ENCODE measurements at places on chromosomes 6 and 20.

- no peak overlapping the region for H3K27ac ChIP-seq
- DNase-seq, result no peak
- H3K36me3 ChIP-seq, result no peaks in the 10 kb centered on the region
- H3K4me1 ChIP-seq, result no peaks in the 10 kb centered on the region
- H3K4me3 ChIP-seq, result no peak overlapping the region
- H3K27me3 ChIP-seq, result no peaks in the 10 kb centered on the region
Measured at GRCh38 chr20:13265941-13266340, 44.9 kb downstream of the ISM1 start.

GRCh38 chr20:20412750-20413149, 44.8 kb downstream of the INSM1 start:
- DNase-seq, result no peak
- H3K4me3 ChIP-seq, result no peak overlapping the region
- H3K27ac ChIP-seq, result no peak overlapping the region

GRCh38 chr20:38050686-38051085, 17.1 kb downstream of the RPRD1B start:
- H3K4me3 ChIP-seq, result no peak overlapping the region
- H3K27me3 ChIP-seq, result no peaks in the 10 kb centered on the region
- DNase-seq, result no peak
- peaks cover 25% of the 10 kb centered on the region for H3K4me1 ChIP-seq

DNA sequence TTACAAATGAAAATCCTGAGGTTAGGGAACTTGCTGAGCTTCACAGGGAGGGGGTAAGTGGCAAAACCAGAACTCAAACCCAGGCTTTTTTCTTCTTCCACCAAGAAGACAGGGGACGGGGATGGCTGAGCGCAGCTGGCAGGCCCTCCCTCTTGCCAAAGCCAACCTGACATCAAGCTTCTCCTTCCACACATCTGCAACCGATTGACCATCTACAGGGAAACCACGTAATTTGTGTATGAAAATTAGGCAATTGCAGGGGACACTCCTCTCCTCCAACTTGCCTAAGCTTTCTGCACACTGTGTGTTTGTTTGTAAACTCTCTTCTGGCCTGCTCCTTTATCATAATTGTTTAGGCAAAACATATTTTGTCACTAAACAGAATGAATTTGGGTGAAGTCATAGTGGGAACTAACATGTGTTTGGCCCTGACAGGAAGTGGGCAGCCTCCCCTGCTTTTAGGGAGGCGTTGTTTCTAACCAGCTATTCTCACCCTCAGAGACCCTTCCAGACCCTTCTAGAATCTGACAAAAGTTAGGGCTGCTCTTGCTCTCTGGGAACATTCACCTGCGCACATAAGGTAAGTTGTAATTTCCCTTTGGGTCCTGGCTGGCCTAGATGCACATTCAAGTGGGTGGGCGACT, 18.9 kb downstream of the ZNF831 start:
- no peak overlapping the region for H3K27ac ChIP-seq
- DNase-seq, result peak; percentile 64
- no peak overlapping the region for H3K4me3 ChIP-seq
- H3K36me3 ChIP-seq, result no peaks in the 10 kb centered on the region

- no peak overlapping the region for H3K27ac ChIP-seq
- H3K4me3 ChIP-seq, result no peak overlapping the region
- no peaks in the 10 kb centered on the region for H3K4me1 ChIP-seq
Measured at GRCh38 chr6:7292596-7293255, 20.3 kb downstream of the SSR1 start.

DNA sequence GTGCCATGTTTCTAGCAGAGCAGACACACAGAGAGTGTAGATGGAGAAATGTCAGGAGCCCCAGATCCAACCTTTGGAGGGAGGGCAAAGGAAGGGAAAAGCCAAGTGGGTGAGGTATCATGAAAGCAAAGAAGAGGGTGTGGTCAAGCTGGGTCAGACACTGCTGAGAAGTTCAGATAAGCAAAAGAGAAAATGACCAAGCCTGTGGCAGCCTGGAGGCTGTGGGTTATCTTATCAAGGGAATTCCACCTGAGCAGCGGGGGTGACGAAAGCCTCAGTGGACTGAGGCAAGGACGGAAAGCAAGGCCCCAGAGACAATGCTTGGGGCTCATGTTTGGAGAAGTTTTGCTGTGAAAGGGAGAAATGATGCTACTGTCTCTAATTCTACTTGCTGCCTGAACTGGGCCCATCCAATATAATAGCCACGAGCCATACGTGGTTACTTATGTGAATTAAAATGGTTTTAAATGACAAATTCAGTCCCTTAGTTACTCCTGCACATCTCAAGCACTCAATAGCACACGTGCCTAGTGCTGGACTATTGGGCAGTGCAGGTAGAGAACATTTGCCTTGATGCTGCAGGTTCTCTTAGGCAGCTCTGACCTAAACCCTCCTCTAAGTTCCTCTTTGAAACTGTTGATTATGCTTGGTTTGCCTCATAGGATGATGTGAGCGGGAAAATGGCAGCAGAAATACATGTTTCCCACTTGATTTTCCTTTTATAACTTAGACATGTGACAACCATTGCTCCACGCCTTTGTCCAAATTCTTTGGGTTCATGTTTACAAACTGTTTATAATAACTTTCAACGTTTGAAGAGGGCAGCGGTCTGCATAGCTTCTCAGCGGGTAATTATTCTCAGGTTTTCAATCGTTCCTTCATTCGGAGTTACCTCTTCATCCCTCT, 63.7 kb downstream of the SLC22A23 start:
- H3K4me3 ChIP-seq, result no peak overlapping the region
- DNase-seq, result no peak
- H3K36me3 ChIP-seq, result no peaks in the 10 kb centered on the region
- no peak overlapping the region for H3K27ac ChIP-seq
- H3K27me3 ChIP-seq, result no peaks in the 10 kb centered on the region

- no peak for DNase-seq
- no peak overlapping the region for H3K4me3 ChIP-seq
- H3K27me3 ChIP-seq, result no peaks in the 10 kb centered on the region
- peaks cover 8% of the 10 kb centered on the region for H3K4me1 ChIP-seq
Measured at GRCh38 chr6:21003780-21004541, 469.7 kb downstream of the CDKAL1 start.

DNA sequence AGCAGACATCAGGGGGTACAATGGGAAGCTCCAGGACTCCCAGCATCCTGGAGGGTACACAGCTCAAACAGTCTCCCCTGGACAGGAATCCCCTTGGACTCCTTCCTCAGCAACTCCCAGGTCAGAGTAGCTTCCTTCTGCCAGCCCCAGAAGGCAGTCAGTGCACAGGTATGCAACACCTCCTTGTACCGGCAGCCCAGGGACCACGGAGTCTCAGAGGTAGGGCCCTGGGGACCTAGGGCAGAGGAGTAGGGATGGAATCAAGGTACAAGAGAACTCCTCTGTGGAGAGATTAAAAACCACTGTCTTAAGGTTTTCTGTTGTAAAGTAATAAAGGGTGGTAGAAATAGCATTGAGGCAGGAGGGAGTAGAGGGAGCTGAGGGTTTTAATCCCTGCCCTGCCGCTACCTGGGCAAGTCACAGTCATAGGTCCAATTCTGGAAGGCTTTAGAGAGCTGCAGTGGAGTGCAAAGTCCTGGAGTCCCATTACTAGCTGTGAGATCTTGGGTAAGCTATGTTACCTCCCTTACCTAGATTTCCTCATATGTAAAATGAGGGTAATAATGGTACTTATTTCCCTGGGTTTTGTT, 7.5 kb downstream of the TP53TG5 start:
- peaks cover 39% of the 10 kb centered on the region for H3K4me1 ChIP-seq
- no peaks in the 10 kb centered on the region for H3K27me3 ChIP-seq
- DNase-seq, result no peak
- no peak overlapping the region for H3K4me3 ChIP-seq
- H3K27ac ChIP-seq, result no peak overlapping the region

- no peaks in the 10 kb centered on the region for H3K4me1 ChIP-seq
- H3K4me3 ChIP-seq, result no peak overlapping the region
- H3K27ac ChIP-seq, result no peak overlapping the region
- no peaks in the 10 kb centered on the region for H3K36me3 ChIP-seq
- no peaks in the 10 kb centered on the region for H3K27me3 ChIP-seq
- no peak for DNase-seq
Measured at GRCh38 chr6:150228072-150228733, 85.4 kb downstream of the PPP1R14C start.

- peaks cover 91% of the 10 kb centered on the region for H3K4me1 ChIP-seq
- DNase-seq, result no peak
- H3K27me3 ChIP-seq, result no peaks in the 10 kb centered on the region
- no peak overlapping the region for H3K27ac ChIP-seq
- H3K36me3 ChIP-seq, result peaks cover 7% of the 10 kb centered on the region
- H3K4me3 ChIP-seq, result no peak overlapping the region
Measured at GRCh38 chr6:111846066-111846465, 27.2 kb downstream of the FYN start.

DNA sequence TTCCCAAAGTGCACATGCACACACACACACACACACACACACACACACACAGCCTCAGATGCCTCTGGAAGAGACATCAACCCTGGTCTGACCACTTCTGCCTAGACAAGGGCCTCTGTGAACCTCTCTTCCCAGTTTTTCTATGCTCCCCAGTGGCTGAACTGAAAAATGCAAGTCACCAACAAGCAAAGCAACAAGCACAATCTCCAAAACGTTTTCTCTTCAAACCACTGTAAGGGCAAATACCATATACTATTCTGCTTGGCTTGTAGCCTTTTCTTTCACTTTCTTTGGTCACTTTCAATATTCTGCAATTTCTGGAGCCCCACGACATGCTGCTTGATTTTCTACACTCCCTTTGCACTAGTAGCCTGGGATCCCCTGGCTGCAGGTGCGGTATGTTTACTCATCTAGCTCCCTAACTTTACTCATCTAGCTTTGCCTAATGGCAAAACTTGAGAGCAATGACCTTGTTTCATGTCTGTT, 121.4 kb upstream of the DST start:
- H3K27me3 ChIP-seq, result no peaks in the 10 kb centered on the region
- H3K36me3 ChIP-seq, result no peaks in the 10 kb centered on the region
- no peak overlapping the region for H3K4me3 ChIP-seq
- peaks cover 33% of the 10 kb centered on the region for H3K4me1 ChIP-seq

GRCh38 chr20:62043131-62043914, 22.4 kb downstream of the TAF4 start:
- DNase-seq, result peak; percentile 89
- H3K36me3 ChIP-seq, result peaks cover 4% of the 10 kb centered on the region
- no peaks in the 10 kb centered on the region for H3K27me3 ChIP-seq

DNA sequence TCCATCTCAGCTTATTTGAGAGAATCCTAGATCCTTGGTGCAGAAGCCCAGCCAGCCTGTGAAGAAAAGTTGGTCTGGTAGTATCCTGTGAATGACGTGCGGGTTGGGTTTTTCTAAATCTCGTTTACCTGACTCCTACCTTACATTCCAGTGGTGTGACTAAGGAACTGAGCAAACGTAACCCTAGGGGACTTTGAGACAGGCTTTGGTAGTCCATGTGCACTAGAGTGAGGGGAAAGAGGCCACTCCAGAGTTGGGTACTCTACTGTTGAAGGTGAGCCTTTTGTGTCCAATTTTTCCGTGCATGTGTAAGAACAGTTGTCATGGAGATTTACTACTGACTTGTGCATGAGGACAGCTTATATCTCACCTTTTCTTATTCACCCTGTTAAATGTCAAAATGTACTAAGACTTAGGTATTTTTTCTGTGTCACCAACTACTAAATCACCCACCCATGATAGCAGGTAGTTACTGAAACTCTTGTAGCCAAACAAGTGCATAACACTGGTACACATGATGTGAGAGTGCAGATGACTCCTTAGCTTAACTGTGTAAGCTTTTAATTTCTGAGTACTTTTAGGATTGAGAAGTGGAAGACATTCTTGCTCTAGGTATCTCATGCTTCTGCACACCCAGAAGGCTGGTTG, 26.3 kb upstream of the PLCG1 start:
- peaks cover 92% of the 10 kb centered on the region for H3K36me3 ChIP-seq
- no peak for DNase-seq
- H3K4me3 ChIP-seq, result no peak overlapping the region
- H3K27ac ChIP-seq, result no peak overlapping the region
- H3K27me3 ChIP-seq, result no peaks in the 10 kb centered on the region

- no peaks in the 10 kb centered on the region for H3K4me1 ChIP-seq
- H3K27ac ChIP-seq, result no peak overlapping the region
- no peak overlapping the region for H3K4me3 ChIP-seq
Measured at GRCh38 chr6:77986380-77987034, 333.7 kb downstream of the MEI4 start.

DNA sequence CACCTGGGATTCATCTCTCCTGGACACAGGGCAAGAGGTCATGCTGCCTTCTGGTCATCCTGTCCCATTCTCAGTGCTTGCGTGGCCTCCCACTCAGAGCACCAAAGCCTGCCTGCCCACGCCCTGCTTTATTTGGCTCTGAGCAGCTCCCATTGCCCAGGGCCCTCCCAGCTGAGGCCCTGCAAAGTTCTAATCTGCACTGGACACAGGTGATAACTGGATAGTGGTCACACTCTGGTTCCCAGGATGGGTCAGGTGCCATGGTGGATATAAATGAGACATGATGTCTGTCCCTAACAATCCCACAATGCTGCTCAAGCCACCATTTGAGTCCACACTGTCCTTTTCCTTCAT, 39.5 kb downstream of the CPXM1 start:
- H3K27ac ChIP-seq, result no peak overlapping the region
- no peak overlapping the region for H3K4me3 ChIP-seq

DNA sequence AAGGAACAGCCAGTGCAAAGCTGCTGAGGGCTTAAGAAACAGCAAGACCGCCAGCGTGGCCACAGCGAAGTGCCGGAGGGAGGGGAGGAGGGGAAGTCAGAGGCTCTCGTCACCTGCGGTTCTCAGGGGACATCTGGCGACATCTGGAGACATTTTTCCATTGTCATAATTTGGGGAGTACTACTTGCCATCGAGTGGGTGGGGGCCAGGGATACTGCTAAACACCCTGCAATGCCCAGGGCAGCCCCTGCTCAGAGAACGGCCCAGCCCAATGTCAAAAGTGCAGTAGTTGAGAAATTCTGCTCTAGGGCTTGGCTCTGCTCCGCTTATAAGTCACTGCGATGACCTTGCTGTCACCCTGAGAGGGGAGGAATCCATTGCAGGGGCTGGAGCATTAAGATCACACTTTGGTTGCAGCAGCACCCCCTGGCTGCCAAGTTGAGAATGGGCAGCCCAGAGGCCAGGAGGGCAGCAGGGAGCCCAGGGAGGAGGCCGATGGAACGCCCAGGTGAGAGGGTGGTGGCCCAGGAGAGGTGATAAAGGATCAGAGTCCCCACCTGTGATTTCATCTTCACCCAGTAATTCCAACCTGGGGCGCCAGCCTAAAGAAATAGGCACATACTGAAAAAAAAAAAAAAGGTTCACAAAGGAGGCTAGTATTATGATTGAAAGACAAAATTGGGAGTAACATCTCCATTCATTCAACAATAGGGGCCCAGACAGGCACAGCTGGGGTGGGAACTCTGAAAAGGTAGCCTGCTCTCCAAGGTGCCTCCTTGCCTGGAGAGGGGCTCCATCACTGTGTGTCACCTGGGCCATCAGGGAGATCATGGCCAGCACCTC, 218.2 kb downstream of the BMP7 start:
- no peaks in the 10 kb centered on the region for H3K27me3 ChIP-seq
- H3K36me3 ChIP-seq, result no peaks in the 10 kb centered on the region
- peaks cover 6% of the 10 kb centered on the region for H3K4me1 ChIP-seq
- no peak overlapping the region for H3K4me3 ChIP-seq

- no peaks in the 10 kb centered on the region for H3K27me3 ChIP-seq
- H3K27ac ChIP-seq, result peak overlapping the region; percentile 93
- no peak for DNase-seq
- peak overlapping the region; percentile 43 for H3K4me3 ChIP-seq
Measured at GRCh38 chr6:18342223-18342622, 44.9 kb upstream of the RNF144B start.

- H3K36me3 ChIP-seq, result no peaks in the 10 kb centered on the region
- peak overlapping the region; percentile 46 for H3K27ac ChIP-seq
- no peak for DNase-seq
Measured at GRCh38 chr6:42374018-42374669, 77.6 kb downstream of the TRERF1 start.

Data from Karpas-422 (cell line).